ENCODE measurements at places on chromosomes 11 and 22.

GRCh38 chr11:34332524-34332923 lies 25.3 kb downstream of the ABTB2 start:
- no peak for DNase-seq

DNA sequence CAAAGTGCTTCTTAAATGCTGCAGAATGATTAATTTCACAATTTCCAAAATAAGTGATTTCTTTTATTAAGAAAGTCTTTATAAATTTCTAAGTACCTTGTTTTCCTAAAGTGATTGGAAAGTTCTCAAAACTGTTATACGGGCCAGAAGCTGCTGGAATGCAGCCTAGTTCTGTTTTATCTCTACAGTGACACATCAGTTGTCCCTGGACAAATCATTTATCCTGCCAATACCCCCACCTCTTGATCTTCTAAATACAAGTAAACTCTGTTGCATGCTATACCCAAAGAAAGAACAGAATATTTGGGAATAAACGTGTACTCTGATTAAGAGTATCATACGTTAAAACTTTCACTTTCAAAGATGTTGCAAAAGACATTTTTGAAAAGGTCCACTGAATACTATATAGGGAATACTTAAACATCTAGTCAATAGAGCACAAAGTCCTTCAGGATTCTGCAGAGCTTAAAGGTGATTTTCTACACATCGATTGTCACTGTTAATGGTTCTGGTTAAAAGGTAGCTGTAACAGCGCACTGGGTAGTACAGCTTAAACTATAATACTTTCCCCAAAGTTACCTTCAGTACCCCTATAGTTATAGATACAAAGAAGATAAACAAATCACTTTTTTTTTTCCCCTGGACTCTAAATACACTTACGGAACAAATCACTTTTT lies 92.1 kb upstream of the APOA1 start:
- no peak for DNase-seq

GRCh38 chr11:111177037-111177871 lies 68.3 kb upstream of the POU2AF2 start:
- DNase-seq = no peak

DNA sequence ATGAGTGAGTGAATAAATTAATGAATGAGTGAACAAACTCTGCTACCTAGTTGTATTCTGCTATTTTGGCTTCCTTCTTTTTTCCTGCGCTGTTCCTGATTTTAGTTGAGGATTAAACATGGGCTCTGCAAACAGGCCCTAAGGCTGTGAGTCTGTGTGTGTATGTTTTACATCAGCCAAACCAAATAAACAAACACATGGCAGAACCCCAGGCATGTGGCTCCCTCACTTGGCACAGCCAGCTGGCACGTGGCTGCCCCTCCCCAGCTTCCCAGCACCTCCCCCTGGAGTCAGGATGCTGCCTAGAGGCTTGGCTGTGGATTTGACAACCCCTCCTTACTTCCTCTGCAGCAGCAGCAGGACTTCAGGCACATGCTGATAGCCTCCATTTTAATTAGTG lies 593.2 kb downstream of the INSC start:
- no peak for DNase-seq

GRCh38 chr11:86440305-86440716 lies 65.6 kb downstream of the CCDC81 start:
- no peak for DNase-seq

DNA sequence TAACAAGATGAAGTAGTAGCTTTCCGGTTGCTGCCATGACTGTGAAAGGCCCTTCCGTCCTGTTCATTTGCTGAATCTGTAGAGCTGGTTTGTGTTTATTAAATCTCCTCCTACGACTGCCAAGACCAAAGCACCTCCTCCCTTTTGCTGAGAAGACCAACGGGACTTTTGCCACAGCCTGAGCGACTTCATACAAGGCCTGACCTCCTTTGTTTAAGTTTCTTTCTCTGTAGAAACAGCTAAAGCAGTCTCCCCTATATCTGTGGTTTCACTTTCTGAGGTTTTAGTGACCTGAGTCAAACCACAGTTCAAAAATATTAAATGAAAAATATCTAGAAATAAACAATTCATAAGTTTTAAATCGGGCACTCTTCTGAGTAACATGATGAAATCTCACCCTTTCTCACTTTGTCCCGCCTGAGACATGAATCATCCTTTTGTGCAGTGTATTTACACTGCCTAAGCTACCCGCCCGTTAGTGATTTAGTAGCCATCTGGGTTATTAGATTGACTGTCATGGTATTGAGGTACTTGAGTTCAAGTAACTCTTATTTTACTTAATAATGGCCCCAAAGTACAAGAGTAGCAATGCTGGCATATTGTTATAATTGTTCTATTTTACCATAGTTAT lies 119.1 kb upstream of the LRRC4C start:
- DNase-seq = no peak

GRCh38 chr11:64415286-64415685 lies 56.3 kb downstream of the RPS6KA4 start:
- no peak for DNase-seq

- no peak for DNase-seq
Measured at GRCh38 chr11:132648851-132649250, 883.5 kb downstream of the OPCML start.

- no peak for DNase-seq
Measured at GRCh38 chr11:75265851-75266531, 25.4 kb downstream of the TPBGL start.
